ENCODE measurements at places on chromosomes 1 and 21.

- DNase-seq = no peak
Measured at GRCh38 chr1:217876896-217877295, 245.8 kb downstream of the SPATA17 start.

DNA sequence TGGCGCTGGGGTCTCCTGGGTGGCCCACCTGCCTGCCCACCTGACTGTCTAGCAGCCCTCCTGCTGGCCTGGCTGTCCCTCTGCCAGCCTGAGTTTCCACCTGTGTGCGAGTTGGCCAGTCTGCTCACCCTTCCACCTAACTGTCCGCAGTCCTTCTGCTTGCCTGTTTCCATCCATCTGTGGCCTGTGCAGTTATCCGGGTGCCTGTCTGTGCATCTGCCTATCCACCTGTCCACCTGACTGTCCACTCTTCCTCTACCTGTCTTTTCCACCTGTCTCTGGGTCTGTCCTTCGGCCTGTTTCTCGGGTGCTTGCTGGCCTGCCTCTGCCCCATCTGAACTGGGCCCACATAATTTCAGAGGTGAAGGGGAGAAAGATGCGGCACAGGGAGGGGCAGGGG, 1.9 kb downstream of the KCNQ4 start:
- DNase-seq = no peak

DNA sequence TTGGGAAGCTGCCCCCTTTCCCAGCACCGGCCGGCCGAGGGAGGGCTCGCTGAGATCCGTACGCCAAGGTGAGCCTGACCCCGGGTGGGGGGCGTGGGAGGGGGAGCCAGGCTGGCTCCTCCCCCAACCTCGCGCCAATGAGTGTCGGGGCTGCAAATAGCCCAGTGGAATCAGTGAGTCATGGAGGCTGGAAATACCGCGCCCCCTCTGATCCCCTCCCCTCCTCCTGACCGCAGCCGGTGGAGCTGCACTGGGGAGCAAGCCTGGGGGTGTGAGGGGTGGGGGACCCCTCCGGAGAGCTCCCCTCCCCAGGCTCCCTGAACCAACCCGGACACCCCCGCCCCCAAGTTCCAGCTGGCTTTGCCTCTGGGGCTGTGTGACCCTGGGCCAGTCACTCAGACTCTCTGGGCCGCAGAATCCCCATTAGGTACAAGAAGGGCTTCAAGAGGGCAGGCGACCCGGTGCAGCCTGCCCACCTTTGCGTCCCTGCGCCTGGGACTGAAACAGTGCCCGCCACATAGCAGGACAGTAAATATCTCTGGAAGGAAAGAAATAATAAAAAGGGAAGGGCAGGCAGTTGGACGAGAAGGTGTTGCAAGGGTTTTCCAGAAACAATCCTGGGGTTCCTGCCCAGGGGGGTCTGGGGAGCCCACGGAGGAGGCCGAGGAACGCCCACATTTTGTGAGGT, 4.5 kb downstream of the HSPB7 start:
- no peak for DNase-seq

GRCh38 chr1:75785320-75785982, 605 bp upstream of the RABGGTB start:
- no peak for DNase-seq

- no peak for DNase-seq
Measured at GRCh38 chr1:228081578-228082213, 812 bp upstream of the ARF1 start.

GRCh38 chr1:169163059-169163458, 56.6 kb downstream of the ATP1B1 start:
- no peak for DNase-seq

DNA sequence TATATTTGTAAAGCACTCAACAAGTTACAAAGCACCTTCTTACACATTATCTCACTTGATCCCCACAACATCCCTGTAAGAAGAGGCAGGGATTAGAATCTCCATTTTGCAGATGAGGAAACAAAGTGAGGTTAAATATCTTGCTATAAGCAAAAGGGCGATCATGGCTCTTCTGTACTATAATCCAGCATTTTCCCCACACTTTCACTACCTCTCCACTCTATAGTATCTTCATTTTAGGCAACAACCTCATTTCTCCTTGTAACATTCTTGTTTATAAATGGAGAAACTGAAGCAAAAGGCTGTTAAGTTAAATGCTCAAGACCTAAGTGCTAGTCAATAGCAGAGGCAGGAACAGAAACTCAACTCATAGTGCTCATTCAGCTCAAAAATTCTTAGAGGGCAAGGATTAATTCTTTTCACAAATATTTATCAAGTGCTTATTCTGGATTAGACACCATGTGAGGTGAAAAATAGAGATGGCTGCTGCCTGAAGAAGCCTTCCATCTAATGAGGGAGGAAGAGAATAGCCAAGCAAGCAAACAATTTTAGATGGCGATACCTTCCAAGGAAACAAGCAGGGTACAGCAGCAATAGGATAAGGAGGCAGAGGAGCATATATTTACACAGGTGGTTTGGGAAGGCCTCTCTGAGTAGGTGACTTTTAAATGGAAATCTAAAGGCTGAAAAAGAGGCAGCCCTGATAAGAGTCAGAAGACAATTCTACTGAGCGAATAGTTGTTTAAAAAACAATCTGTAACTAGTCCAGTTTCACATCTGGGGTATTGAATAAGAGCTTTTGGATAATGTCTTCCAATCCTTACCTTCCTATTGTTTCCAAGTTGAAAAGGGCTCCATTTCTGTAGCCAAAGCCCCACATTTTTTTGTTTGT, 3.5 kb downstream of the ERRFI1 start:
- DNase-seq = no peak

- DNase-seq = no peak
Measured at GRCh38 chr1:152179566-152179965, 20.5 kb upstream of the RPTN start.

DNA sequence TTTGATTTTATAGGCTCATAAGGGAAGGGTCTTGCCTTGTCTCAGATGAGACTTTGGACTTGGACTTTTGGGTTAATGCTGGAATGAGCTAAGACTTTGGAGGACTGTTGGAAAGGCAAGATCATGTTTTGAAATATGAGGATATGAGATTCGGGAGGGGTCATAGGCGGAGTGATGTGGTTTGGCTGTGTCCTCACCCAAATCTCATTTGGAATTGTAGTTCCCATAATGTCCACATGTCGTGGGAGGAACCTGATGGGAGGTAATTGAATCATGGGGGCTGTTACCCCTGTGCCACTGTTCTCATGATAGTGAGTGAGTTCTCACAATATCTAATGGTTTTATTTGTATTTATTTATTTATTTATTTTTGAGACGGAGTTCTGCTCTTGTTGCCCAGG, 6.9 kb upstream of the CSDE1 start:
- no peak for DNase-seq

DNA sequence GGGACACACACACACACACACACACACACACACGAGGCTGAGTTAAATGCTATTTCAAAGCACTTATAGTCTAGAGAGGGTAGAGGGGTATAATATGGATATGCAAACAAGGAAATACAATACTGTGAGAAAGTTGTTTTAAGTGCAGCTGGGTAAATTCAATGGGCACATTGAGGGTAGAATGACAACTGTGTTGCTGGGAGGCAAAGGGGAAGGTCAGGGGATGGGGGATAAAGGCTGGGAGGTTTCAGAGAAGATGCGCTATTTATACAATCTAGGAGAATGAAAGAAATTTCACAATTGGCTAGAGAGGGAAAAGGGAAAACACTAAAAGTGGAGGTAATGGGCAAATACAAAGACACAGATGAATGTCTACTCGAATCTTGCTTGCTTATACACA, 19.4 kb downstream of the EXTL2 start:
- DNase-seq = no peak

DNA sequence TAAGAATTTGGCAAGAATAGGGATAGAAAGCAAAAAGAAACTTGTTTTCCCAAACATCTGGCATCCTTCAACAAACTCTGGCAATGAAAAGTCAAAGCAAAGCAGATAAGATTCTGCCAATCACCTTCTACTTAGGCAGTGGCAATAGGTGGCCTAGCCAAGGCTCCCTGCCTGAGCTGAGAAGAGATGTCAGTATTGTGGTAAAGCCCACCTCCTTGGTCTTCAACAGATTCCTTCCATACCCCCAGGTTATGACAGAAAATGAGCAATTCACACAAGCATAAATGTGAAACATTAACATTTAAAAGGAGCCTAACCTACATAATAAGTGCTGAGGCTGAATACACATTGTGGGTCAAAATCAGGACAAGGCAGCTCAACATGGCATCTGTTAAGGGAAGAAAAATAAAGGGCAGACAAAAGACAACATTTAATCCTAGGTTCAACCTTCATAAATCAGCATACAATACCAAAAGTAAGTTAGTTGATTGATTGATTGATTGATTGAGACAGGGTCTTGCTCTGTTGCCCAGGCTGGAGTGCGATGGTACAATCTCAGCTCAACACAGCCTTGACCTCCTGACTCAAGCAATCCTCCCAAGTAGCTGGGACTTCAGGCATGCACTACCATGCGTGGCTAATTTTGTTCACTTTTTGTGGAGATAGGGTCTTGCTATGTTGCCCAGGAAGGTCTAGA, 123.1 kb downstream of the AKT3 start:
- no peak for DNase-seq

DNA sequence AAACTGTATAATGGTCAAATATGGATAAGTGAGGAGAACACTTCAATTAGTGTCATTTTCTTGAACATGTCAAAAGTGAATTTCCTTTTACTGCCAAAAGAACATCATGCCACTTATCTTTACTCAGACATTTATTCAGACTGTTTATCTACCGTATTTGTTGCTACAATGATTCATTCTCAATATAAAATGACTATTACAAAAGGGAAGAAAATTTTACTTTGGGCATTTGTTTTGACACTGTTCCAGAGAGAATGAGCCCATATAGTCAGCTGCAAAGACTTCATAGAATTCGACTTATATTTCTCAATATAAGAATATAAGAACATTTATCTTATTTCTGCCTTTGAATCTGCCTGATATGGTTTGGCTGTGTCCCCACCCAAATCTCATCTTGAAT, 1699.1 kb downstream of the BRINP3 start:
- DNase-seq = no peak

GRCh38 chr1:147904726-147905125, 2.1 kb downstream of the GJA8 start:
- no peak for DNase-seq

- DNase-seq = no peak
Measured at GRCh38 chr1:196105901-196106300, 502.3 kb downstream of the KCNT2 start.

GRCh38 chr1:230884646-230885045, 16.3 kb upstream of the C1orf198 start:
- DNase-seq = no peak

- DNase-seq = no peak
Measured at GRCh38 chr1:160756849-160757201, 17.8 kb downstream of the SLAMF7 start.

- DNase-seq = no peak
Measured at GRCh38 chr1:180930687-180931086, 18.0 kb downstream of the KIAA1614 start.

GRCh38 chr1:114009393-114009792, 30.1 kb downstream of the OLFML3 start:
- DNase-seq = no peak

- no peak for DNase-seq
Measured at GRCh38 chr1:27026621-27027574, 14.2 kb upstream of the TENT5B start.

- DNase-seq = no peak
Measured at GRCh38 chr1:191414981-191415640, 743.2 kb upstream of the RGS18 start.

DNA sequence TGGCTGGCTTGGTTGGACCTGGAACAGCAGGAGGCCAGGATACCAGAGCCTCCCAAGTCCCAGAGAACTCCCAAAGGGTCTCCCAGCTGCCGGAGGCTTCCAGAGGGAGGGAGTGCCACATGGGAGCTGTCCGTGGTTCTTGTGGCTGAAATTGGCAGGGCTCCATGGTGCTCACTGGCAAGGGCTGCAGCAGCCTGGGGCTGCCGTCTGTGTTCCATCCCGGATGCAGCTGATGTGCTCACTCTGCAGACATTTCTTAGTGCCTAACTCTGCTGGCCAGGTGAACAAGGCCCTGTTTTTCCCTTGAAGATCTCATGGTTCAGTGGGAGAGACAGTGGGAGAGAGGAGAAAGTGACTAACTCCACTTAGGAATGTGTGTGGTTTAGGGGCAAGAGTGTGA, 261.1 kb downstream of the CAMTA1 start:
- DNase-seq = peak; percentile 15

DNA sequence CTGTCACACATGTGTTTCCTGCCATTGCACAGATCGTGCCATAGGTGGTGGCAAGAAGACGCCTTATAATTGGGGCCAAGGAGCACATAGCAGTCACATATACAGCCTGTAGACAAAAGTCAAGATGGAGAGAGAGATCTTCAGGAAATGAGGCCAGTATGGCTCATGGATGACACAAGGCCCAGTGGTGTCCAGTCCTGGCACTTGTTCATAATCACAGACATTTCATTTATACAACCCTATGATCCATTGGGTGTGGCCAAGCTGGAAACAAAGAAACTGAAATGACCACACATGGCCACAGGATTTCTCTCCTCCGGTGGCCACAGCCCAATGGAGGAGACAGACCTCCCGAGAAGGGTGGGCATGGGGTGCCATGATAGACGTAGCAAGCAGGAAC, 78.5 kb upstream of the KAZN start:
- no peak for DNase-seq

DNA sequence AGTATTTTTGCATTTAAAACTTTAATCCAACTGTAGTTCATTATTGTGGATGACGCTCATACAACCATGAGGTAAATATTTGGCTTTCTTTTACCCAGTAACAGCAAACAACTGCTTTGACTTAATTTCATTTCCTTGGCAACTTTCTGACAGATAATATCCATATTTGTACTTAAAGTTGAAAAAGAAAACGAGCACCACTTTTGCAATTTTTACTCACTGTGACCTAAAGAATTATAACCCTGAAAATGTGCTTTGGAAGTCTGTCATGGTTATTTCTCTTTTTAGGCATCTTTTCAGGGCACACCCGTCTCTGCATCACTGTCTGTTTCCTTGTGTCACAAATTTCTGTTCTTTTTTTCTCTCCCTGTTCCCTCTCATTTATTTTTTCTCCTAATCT, 918 bp upstream of the CD2 start:
- DNase-seq = no peak

- DNase-seq = no peak
Measured at GRCh38 chr1:188127507-188127906, 1298.8 kb downstream of the PLA2G4A start.

GRCh38 chr21:31284797-31285397, 59.2 kb downstream of the TIAM1 start:
- no peak for DNase-seq

GRCh38 chr1:63674865-63675419, 81.7 kb downstream of the PGM1 start:
- DNase-seq = no peak

DNA sequence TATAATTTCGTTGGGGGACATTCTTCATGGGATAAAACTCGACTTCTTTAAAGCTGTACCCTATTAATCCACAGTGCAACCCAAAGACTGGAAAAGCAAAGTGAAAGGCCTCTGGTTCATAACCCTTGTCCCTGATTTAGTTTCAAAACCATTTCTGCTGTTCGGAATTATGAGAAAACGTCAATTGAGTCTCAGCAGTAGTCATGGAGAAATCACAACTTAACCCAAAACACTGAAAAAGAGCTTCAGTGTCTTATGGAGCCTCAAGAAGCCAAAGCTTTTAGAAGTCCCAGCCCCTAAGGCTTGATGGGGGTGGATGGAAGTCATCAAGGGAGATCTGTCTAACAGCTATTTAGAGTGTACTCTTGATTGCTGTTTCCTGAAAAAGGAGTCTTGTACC, 73.5 kb upstream of the VCAM1 start:
- no peak for DNase-seq

Measured in neural crest cell (in vitro differentiated cells).